ENCODE measurements at places on chromosomes 6 and 20.

DNA sequence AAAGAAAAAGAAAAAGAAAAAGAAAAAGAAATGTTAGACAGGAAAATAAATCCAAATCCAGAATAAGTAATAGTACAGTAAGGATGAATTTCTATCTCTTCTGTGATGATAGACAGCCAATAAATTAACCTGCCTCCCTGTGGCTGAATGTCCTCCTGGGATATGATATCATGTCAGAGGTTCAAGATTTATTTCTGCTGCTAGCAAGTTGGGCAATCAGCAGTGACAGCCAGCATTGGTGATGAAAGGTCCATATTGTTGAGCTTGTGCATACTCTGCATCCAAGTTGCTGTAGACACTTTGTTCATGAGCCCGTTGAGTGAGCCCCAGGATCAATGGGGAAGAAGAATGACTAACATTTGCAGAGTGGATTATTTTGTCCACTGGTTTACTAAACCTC lies 44.9 kb upstream of the CEP85L start:
- DNase-seq, result no peak

DNA sequence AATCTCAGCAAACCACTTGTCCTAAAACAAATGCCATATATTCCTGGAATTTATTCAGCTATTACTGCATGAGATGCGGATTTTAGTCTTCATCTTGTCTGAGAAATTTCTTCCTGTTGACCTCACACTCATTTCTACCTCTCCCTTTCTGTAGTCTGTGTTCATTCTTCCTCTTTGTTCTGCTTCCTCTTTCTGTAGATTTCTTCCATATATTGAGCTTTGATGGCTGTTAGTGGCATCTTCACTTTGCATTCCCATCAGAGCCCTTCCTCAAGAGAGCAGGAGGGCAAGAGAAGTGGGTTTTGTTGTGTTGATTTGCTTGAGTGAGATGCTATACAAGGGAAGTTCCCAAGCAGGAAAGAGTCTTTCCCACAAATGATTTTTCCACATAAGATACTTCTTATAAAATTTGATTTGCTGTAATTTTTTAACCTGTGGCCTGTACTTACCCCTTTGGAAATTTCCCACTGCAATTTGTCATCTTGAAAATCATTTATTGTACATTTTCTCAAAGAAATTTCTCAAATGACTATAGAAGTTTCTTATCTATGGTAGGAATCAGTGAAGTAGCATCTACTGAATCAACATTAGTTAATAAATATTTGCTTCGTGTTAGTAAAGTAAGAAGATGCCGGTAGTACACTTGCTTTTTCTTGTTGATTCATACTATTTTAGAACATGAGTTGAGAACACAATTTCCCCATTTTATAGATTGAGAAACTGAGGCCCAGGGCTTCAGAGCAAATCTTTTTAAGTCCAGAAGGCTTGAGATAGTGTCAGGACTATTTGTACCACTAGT lies 43.8 kb downstream of the MAP3K4 start:
- no peak for DNase-seq

DNA sequence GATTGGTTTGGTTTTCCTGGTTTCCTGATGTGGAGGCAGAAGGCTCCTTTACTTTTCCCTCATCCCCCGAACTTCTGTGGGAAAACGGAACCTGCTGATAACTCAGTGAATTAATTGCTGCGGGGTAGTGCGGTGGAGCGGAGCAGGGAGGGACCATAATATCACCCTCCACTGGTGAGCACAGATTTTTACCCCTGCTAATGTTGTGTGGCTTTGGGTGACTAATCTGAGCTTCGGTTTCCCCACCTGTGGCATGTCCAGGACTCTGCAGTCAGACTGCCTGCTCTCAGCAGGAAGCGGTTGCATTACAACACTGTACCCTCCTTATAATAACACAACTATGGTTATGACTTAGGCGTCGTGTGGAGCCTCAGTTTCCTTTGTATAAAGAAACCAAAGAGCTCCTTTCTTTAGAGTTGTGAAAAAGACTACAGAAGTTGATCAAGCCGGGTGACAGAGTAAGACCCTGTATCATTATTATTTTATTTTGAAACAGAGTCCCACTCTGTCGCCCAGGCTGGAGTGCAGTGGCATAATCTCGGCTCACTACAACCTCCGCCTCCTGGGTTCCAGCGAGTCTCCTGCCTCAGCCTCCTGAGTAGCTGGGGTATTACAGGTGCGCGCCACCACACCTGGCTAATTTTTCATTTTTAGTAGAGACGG lies 2.2 kb upstream of the ID1 start:
- no peak for DNase-seq

- DNase-seq, result peak; percentile 65
These were observed 31.9 kb downstream of the NSFL1C start for GRCh38 chr20:1434571-1435336.

DNA sequence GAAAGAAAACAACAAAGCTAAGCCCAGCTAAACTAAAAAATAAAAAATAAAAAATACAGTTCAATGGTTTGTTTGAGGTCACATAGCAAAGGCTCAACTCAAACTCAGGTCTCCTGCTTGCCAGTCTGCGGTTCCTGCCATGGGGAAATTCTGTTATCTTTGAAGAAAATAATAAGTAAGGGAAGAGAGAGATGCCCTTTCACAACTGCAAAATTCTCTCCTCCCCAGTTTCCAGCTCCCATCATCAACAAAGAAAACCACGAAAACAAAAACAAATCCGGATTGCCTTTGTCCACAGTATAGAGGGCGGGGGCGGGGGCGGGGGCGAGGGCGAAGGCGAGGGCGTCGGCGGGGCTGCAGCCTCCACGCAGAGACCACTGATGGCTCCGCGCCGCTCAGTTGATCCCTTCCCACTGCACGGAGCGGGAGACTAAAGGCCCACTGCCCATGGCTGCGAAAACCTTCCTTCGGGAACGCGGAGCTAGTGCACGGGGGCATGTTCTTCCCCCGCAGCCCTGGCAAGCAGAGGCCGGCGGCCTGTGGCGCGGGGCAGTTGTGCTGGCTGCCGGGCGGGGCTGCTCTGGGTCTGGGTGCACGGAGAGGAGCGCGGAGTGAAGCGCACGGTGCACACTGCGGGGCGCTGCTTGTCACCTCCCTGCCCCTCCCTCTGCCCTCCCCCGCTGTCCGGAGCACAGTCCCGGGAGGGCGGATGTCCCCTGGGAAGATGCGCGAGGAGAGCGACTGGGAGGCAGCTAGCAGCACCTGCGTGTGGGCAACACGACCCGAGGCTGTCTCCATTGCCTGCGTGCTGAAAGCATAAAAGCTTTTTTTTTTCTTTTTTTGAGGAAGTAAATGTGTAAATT lies 54.1 kb upstream of the TPD52L1 start:
- peak; percentile 33 for DNase-seq

GRCh38 chr20:61024390-61024789 lies 227.7 kb upstream of the CDH4 start:
- no peak for DNase-seq

- no peak for DNase-seq
These were observed 15.3 kb downstream of the PRDM1 start for GRCh38 chr6:106101466-106101865.

DNA sequence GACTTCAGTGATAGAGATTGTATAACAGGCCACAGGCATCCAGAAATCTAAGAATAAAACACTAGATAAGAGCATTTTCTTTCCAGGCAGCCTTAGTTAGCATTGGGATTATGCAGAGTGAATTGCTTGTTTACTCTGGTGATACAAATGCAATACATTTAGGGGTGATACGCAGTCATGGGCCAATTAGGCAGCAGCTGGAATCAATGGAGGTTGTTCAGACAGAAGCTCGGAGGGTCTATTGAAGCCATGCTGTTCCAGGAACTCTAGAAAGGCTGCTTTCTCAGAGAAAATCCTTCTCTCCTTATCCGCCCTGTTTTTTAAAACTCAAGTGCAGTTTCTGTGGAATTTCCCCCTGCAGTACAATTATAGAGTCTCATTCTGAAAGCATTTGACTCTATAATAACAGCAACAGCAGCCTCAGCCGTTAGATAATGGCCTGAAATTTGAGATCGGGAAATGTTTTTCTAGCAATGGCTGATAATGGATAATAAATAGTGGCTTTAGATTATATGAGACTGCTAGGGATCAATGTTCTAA lies 364.3 kb upstream of the HS3ST5 start:
- no peak for DNase-seq

GRCh38 chr6:47438481-47439347 lies 38.9 kb upstream of the CD2AP start:
- no peak for DNase-seq

GRCh38 chr6:26329763-26330511 lies 35.1 kb upstream of the BTN3A2 start:
- DNase-seq, result peak; percentile 74

DNA sequence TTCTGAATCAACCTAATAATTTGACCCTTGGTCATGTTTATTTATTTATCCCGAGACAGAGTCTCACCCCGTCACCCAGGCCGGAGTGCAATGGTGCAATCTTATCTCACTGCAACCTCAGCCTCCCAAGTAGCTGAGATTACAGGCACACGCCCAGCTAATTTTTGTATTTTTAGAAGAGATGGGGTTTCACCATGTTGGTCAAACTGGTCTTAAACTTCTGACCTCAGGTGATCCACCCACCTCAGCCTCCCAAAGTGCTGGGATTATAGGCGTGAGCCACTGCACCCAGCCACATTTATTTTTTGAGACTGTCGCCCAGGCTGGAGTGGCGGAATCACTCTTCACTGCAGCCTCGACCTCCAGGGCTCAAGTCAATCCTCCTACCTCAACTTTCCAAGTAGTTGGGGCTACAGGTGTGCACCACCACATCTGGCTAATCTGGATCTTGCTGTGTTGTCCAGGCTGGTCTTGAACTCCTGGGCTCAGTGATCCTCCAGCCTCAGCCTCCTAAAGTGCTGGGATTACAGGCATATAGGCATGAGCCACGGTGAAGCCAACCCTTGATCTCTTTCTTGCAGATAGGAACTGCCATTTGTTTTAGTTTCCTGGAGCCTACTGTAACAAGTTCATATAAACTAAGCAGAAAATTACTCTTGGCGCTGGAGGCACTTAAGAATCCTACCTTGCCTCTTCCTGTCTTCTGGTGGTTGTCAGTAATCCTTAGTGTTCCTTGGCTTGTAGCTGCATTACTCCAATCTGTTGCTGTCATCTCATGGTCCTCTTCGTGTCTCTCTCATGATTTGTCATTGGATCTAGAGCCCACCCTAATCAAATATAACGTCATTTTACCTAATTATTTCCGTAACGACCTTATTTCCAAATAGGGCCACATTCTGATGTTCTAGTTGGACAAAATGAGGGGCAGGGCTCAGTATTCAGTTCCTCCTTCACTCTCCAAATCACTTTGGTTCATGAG lies 2.3 kb downstream of the RPS18 start:
- no peak for DNase-seq

DNA sequence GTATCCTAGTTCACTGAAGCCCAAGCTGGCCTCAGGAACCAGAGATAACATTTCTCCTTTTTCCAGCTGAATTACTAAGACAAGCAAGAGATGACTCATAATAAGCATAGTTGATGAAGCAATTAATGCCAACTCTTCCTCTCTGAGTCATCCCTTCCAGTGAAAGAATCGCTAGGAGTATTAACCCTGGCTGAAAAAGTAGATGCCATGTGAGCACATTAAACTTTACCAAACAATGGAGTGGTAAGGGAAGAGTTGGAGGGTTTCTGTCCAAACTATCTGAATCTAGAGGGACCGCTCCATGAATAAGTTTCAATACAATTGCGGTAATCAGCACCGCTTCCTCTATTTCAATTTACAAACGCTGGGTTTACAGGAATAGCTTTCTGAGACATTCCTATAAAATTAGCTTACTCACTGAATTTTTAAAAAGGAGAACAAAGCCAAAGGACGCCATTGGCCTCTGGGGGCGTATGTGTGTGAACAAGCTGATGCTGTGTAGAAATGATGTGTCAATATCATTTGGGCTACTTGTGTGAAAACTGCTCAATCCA lies 48.3 kb downstream of the ATXN1 start:
- DNase-seq, result no peak

- no peak for DNase-seq
These were observed 120.8 kb downstream of the BACH2 start for GRCh38 chr6:90175627-90176538.

GRCh38 chr6:139373928-139374356 lies 506 bp downstream of the CITED2 start:
- no peak for DNase-seq

DNA sequence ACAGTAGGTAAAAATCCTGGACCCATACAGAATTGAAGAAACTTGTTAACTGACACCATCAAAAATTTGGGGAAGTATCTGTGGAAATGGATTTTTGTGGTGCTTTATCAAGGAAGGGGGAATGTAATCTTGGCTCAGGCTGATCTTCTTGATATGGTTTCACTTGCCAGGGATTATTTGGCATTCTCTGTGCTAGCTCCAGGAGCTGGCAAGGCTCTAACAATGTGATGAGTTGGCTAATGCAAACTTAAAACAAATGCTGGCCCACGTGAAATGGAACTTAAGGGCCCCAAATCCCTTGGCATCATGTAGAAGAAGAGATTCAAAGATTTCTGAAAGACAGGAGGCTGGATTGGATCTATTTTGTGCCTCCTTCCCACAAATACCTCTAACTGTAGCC lies 13.1 kb downstream of the KCNS1 start:
- no peak for DNase-seq

GRCh38 chr20:44080064-44080463 lies 106.9 kb downstream of the JPH2 start:
- no peak for DNase-seq

- no peak for DNase-seq
These were observed 25.8 kb upstream of the RTF2 start for GRCh38 chr20:56442389-56443365.

DNA sequence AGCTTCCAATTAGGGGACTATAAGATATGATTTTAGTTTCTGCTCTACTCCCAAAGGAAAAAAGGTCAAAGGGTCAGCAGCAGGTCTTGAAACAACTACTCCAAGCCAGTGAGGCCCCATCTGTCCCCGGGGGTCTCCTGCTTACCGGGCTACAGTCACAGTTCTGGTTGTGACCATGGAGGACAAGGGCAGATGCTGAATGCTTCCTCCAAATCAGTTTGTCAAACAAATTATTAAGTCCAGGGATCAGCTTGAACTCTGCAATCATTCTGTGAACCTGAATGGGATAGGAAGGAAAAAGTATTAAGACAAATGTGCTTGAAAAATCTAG lies 60.2 kb downstream of the MYH7B start:
- DNase-seq, result no peak

- DNase-seq, result no peak
These were observed 18.3 kb downstream of the COL9A3 start for GRCh38 chr20:62834967-62835730.

GRCh38 chr6:76706631-76707030 lies 634.2 kb upstream of the IMPG1 start:
- no peak for DNase-seq

GRCh38 chr6:97450087-97450486 lies 167.1 kb upstream of the MMS22L start:
- no peak for DNase-seq

GRCh38 chr20:44188752-44189151 lies 1.8 kb upstream of the JPH2 start:
- no peak for DNase-seq

Measured in NCI-H510A treated with DMSO at 0.1 percent for 48 hours (cell line).